CD8-positive, alpha-beta T cell (primary cell): ENCODE measurements at places on chromosomes 6 and 20.

DNA sequence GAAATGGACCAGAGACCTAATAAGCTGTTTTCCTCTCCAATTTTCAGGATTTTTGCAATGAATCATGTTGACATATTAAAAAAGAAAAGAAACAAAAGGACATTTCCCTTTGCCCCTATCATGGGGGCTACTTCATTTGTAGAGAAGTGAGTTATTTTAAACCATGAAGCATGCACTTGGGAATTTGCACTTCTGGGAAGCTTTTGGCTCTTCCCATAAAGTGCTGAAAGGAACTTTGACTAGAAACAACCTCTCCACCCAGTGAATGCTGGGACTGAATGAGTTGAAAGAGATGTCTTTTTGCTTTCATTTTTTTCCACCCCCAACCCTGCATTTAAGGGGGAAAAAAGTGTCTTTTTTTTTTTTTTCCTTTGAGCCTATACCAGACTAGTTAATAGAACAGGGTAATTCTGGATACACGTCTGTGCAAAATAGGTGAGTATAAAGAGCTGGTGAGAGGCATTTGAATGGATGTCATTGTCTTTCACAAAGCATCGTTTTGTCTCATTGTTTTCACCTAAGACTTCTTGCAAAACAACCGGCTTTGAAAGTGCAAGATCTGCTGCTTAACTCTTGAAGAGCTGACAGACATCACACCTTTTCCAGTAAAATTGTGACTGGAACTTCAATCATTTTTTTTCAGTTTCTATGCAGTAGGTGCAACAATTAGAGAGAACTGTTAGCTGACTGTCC is 138.7 kb upstream of the BACH2 start:
- no peak for DNase-seq

DNA sequence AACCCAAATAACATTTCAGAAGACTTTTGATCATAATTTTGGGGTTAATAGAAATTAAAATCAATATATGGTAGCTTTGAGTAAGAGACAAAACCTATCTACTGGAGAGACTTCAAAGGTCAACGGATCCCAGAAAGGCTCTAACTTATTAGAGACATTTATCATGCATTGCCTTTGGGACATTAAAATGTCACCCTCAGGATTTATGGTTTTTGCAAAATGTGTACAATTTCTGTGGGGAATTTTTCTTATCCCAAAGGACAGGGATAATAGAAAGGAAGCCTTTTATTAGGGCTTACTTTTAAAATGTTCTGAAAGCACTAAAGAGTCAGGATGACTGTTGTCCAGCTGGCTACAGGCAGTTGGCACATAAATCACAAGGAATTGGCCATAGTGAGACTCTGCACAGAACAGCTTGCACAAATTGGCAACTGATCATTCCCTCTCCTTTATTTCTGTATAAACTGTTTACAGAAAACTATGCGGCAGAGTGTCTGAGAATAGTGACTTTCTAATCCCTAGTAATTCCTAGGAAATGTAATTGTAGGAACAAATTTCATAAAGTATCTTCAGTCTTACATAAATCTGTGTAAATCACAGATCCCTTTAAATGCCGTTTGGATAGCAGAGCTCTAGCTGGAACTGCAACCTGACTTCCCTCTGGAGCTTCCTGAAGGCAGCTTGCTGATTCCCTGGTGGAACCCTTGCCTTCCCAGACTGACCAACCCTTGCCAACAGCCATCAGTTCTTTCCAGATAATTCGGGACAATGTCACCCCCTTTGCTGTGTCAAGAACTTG is 201.1 kb upstream of the PREP start:
- DNase-seq, result no peak

DNA sequence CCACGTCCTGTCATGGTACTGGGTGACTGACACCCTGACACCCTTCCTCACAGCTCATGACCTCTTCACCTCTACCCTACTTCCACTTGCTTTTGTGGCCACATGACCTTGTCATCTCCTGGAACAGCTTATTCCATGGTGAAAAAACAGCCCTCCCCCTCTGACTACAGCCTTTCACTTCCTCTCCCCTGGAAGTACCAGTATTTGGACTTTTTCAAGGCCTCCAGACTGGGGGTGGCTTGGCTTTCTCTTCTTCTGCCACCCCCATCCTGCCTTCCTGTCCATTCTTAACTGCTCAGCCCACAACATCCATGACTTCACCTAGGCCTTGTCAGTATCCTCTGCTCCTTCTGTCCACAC is 168.4 kb downstream of the CARMIL1 start:
- no peak for DNase-seq

DNA sequence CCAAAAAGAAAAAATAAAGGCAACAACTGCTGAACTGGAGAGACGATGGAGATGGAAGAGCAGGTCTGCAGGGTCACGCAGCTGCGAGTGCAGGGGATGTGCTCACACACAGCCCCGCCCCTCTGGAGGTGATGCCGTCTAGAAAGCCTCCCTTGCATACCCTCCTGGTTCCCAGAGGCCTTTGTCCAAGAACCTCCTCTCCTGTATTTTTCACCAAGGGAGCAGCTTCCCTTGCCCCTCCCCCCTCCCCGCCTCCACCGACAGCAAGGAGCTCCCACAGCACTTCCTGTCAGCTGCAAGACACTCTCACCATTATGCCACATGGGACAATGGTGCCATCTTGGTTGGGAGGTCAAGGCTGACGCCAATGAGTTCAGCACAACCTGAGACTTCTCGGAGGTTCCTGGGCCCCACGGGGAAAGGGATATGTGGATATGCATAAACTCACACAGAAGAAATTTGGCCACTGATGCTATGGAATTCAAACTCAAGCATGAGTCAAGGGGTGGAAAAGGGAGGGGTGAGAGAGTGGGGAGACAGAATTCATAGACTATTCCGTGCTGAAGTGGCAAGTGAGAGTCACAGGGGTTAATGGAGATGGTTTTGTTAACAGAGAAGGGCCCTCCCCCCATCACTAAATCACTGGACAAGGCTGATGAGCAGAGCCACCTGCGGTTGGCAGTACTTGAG is 132.9 kb downstream of the SCML4 start:
- no peak for DNase-seq

DNA sequence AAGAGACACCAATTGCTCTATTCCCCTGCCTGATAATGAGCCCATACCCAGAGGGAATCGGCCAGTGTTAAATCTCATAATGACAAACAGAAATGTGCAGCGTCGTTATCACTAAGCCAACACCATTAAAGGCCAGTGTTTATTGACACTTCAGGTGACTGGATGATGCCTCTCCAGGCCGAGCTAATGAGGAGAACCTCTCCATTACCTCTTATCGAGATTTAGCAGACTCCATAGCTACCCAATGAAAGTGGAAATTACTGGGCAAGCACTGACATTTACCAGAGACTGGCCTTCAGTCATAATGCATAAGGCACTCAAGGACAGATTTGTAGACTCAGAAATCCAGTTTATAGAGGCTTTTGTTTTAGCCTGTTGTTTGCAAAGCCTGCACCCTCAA is 669.5 kb downstream of the MAFB start:
- no peak for DNase-seq

DNA sequence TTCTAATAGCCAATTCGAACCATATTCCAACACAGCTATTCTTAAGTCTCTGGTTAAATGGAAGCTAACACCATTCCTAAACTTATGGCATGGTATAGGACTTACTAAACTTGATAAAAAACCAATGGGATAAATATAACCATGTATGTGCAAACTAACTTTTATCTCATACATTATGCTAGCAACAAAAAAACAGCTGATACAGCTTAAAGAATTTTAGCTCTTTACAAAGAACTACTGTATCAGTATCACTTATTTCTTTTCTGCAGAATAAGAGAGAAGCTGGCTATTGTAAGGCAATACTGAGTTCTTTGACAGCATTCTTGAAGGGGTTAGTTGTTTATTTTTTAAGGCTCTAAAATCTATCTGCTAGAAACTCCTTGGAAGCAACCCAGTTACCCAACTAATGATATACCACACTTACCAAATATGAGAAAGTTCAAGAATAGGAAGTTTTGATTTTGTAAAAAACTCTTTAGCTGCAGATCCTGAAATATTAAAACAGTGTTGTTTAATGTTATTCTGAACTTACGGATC is 44.9 kb downstream of the REPS1 start:
- no peak for DNase-seq

- DNase-seq, result no peak
Measured at GRCh38 chr6:97501853-97502252, 218.8 kb upstream of the MMS22L start.

- DNase-seq, result no peak
Measured at GRCh38 chr20:34452281-34452982, 63.8 kb upstream of the DYNLRB1 start.

DNA sequence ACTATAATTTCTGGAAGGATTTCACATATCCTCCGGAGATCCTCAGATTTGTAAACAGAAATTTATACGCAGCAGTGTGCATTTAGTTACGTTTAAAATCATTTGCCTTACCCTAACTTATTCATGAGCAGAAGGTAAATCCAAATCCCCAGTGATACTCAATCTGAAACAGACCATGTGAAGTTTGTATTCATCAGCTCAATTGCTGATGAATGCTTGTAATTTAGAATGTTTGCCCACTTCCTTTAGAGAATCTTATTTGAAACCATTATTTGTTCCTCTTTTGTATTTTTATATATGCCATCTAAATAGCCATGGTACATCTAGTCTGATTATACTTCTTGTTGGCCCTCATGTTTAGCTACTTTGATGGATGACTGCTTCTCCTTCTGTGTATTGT is 15.4 kb downstream of the TAAR1 start:
- no peak for DNase-seq

- no peak for DNase-seq
Measured at GRCh38 chr6:132934496-132934895, 120.1 kb downstream of the RPS12 start.

DNA sequence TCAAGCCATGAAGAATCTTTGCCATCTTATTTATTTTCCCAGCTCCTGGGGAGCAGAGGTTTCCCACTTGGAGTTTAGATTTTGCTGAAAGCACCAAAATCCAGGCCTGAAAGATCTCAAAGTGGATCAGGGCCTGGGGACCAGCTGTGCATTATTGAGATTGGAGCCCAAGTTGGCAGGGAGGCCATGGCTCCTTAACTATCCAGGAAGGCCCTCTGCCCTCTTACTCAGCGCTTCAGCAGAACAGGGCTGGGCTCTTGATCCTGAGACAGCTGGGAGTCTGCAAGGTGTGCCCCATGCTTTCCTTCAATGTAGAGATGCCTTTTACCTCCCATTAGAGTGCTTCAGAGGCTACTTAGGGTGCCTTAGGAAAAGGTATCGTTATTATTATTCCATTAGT is 24.6 kb downstream of the FOXO3 start:
- no peak for DNase-seq

- no peak for DNase-seq
Measured at GRCh38 chr6:43974643-43975230, 152.5 kb downstream of the MRPL14 start.

DNA sequence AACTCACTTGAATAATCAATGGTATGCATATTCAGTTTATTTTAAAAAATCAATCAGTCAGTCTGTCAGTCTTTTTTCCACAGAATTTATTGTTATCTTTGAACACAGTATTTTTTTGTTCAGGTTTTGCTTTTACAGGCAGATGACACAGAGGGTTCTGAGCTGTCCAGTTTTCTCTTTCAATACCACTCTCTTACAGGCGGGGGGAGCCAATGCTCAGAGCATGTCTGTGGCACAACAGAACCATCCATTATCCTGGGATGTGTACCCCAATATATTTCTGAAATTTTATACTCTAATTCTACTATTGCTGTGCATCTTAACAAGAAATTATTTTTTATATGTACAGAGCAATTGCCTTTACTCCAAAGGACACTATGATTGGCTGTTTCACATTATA is 21.2 kb downstream of the ROS1 start:
- DNase-seq, result no peak

DNA sequence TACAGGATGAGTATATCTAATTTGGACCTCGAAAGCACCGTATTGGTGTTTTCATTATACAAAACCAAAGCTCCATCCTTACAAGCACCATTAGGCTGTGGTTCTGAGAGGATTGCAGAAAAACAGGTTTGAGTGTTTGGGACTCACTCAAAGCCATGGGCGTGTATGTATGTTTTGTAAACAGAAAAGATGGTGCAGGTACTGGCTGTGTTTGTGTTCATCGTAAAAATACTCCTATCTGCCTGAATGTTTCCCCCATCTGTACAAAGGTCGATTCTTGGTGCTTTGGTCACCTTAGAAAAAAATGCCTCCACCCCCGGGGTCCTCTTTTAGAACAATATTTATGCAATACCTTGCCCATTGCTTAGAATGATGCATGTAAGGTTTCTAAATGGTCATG is 286.6 kb downstream of the TSHZ2 start:
- DNase-seq, result no peak

GRCh38 chr6:139944131-139944530 is 569.7 kb upstream of the CITED2 start:
- no peak for DNase-seq

- no peak for DNase-seq
Measured at GRCh38 chr6:90739802-90740201, 152.9 kb upstream of the MAP3K7 start.

DNA sequence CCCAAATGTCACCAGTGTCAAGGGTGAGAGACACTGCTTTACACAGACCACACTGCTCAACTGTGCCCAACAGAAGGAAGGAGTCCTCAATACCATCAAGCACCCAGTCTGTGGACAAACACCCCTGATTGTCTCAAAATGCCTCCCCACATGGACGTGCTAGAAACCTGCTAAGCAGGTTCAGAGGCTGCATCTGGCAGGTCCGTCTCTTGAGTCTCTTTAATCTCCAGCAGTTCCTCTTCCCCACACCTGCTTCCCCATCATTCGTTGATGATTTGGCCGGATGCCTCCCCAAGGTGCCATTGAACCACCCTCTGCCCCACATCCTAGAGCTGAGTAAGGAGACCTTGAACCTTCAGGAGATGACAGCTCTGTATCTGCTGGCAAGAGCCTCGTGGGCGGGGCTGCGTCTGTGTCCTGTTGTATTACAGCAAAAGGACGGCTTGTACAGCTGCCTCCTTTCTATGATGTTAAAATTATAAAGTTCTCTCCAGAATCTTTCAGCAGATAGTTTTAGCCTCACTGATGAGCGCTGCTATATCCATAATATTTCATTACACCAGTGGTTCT is 179.2 kb downstream of the PREX1 start:
- DNase-seq, result no peak

DNA sequence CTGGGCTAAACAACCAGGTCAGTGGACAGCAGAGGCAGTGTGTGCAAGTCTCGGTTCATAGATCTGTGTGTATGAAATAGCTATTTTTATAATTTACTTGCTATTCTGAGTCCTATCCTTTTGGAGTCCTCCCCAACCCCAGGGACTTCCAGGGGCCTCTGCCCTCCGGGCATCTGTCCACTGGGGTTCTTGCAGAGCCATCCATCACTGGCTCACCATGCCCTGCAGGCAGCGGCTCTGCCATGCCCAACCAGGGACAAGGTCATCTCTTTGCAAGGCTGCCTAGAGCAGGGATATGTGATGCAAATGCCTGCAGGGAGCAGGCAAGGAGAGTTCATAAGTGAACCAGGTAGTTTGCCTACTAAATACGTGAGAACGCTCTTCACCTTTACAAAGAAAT is 10.5 kb upstream of the BEND3 start:
- no peak for DNase-seq

- DNase-seq, result no peak
Measured at GRCh38 chr6:14375930-14376329, 258.4 kb downstream of the CD83 start.
